ENCODE measurements at places on chromosomes 12 and 14.

- DNase-seq, result no peak
Measured at GRCh38 chr14:104333646-104334423, 195.4 kb downstream of the KIF26A start.

DNA sequence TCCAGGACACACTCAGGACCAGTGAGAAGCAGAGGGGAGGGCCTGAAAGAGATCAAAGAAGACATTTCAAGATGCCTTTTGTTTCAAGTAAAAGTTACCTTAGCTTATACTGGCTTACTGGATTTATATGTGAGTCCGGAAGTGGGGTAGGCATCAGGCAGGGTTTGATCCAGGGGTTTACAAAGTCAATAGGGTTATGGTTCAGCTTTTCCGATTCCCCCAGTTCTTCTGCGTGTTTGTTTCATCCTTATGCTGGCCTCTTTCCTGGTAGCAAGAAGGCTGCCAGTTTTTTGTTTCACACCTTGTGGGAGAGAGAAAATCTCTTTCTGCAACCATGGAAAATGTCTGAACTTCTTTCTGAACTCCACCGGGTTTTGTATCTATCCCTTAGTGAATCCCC lies 126.3 kb downstream of the ESRRB start:
- DNase-seq, result no peak

GRCh38 chr12:32901553-32901952 lies 5.0 kb upstream of the PKP2 start:
- no peak for DNase-seq

GRCh38 chr14:77076113-77076631 lies 21.9 kb upstream of the CIPC start:
- DNase-seq, result peak; percentile 85

GRCh38 chr12:11158885-11159444 lies 12.0 kb upstream of the SMIM10L1 start:
- DNase-seq, result no peak

DNA sequence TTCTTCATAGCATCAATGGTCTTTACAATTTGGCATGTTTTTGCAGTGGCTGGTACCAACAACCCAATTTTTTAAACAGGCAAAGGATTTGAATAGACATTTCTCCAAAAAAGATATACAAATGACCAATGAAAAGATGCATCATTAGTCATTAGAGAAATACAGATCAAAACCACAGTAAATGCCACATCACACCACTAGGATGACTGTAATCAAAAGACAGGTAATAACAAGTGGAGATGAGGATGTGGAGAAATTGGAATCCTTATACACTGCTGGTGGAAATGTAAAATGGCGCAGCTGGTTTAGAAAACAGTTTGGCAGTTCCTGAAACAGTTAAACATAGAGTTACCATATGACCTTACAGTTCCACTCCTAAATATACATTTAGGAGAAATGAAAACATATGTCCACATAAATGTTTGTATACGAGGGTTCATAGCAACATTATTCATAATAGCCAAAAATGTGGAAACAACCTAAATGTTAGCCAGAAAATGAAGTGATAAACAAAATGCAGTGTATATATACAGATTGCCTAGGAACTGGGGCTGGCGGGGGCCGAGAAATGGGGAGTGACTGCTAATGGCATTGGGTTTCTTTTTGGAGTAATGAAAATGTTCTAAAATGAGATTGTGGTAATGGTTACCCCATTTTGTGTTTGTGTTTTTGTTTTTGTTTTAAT lies 55.2 kb downstream of the TGFB3 start:
- no peak for DNase-seq

GRCh38 chr14:45246691-45247090 lies 6.3 kb downstream of the MIS18BP1 start:
- no peak for DNase-seq

DNA sequence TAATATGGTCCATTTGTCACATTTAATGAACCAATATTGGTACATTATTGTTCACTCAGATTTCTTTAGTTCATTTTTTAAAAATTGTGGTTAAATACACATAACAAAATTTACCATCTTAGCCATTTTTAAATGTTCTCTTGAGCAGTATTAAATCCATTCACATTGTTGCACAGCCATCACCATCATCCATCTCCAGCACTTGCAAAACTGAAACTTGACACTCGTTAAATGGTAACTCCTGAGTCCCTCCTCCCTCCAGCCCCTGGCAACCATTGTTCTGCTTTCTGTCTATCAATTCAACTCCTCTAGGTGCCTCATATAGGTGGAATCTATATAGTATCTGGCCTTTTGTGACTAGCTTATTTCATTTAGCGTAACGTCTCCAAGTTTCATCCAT lies 86.4 kb downstream of the ACACB start:
- DNase-seq, result no peak

GRCh38 chr14:104119119-104119487 lies 19.3 kb upstream of the KIF26A start:
- DNase-seq, result no peak

GRCh38 chr12:61546296-61546695 lies 713.9 kb upstream of the USP15 start:
- DNase-seq, result no peak

DNA sequence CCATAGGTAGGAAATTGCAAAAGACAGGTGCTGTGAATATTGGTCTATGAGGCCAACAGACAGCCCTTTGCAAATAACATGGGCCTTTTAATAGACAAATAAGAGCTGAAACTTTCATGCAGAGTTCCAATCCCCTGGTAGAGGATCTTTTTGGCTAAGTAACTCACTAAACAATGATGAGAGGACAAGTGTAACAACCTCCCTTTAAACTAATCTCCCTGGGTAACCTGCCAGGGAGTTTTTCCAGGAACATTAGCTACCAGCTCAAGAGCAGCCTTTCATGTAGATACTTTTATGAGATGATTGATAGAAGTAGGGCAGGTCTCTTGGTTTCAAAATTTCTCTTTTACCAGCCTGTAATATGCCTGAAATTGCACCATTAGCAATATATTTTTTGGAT lies 13.8 kb upstream of the CACNA1C start:
- no peak for DNase-seq

DNA sequence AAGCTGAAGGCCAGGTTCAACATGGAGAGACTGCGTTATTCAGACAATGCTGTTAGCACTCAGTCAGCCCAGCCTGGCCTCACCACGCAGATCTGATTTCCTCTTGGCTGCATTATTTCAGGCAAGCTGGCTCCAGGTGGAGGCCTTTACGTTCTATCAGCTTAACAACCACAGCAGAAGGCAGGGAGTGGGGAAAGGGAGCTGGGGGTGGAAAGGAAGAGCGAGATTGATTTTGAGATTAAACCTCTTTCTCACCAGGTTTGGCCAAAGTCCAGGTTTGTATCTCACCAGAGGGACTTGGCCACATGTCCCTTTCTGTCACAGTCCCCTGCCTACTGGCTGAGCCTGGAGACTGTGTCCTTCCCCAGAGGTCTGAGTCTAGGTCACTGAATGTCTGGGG lies 543.7 kb upstream of the TMEM132C start:
- no peak for DNase-seq

DNA sequence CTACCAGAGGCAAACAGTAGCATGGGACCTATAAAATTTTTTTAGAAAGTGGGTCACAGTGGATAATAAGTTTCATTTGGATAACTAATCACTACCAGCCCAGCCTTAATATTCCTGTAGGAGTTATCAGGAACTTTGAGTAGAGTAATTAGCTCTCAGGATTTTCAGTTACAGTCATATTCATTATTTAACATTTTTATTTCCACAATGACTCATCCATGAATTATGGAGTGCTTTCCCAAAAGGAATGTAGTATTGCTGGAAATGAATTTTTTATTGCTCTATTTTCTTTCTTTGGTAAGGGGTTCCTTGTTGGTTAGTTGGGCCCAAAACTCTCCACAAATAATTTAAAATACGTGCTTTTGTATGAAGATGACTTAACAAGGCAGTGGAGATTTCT lies 53.7 kb downstream of the ERC1 start:
- no peak for DNase-seq

- DNase-seq, result no peak
Measured at GRCh38 chr12:46369095-46369473, 3.5 kb downstream of the SLC38A2 start.

- no peak for DNase-seq
Measured at GRCh38 chr12:1810201-1810930, 10.0 kb upstream of the LRTM2 start.

DNA sequence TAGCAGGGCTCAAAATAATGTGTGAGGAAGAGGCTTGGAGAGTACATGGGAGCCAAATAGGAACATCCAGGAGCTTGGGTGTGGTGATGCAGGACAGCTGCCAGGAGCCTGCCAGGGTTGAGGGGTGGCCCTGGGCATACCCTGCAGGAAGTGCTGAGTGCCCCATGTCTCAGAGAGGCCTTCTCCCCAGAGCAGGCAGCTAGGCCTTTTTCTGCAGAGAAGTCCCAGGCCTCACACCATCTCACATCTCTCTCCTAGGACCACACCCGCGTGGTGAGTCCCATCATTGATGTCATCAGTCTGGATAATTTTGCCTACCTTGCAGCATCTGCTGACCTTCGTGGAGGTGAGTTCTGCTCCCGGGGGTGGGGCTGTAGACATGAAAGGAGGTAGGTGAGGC lies 66.9 kb downstream of the ERH start:
- no peak for DNase-seq

DNA sequence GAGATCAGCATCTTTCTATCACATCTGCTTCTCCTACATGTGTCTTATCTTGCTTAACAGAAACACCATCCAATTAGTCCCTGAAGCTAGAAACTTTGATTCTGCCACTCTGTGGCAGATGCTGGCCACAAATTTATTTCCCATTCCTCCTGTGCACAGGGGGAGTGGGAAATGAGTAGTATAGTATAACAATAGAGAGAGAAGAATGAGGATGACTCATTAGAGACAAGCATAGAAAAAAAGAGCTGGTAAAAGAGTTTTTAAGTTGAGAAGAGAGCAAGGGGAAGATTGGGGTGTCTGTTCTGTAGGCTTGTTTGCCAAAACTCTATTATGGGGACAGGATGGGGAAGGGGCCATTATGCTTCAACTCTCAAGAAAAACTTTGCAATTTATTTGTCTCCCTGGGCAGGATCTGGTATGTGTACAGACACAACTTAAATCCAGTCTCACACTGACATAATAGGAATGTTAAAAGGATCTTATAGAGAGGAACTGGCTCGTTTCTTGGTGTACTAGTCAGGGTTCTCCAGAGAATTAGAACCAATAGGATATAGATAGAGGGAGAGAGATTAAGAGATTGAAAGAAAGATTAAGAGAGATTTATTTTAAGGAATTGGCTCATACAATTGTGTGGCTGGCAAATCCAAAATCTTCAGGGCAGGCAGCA lies 142.6 kb upstream of the CPSF6 start:
- DNase-seq, result no peak

DNA sequence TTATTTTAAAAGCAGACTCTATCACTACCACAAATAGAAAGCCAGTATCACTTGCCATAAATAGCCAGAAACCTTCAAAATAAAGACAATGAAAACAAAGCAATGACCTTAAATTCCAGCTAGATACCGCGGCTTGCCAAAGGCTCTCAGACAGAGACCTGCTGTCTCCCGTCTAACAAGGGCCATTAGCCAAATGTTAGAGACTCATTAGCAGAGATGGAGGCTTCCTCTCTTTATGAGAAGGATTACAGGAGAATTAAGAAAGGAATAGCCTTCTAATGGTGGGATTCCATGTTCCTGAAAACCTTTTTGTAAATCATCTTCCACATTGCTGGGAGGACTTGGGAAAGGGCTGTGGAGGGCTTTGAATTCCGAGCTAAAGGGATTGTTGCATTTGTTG lies 206.7 kb downstream of the AACS start:
- no peak for DNase-seq

DNA sequence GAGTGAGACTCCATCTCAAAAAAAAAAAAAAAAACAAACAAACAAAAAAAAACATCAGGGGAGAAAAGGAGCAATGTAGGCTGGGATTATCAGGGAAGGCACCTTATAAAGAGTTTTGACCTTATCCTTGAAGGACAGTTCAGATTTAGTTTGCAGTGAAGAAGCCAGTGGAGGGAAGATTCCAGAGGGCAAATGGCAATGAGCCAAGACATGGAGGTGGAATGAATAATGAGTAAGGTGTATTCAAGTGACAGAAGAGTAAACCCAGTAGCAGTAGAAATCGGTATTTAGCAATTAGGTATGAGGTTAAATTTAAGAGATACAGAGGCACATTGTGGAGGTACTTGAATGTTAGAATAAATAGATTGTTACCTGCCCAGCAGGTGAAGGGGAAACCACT lies 2.2 kb upstream of the DUSP16 start:
- no peak for DNase-seq

- no peak for DNase-seq
Measured at GRCh38 chr12:78802593-78802992, 62.0 kb upstream of the SYT1 start.

DNA sequence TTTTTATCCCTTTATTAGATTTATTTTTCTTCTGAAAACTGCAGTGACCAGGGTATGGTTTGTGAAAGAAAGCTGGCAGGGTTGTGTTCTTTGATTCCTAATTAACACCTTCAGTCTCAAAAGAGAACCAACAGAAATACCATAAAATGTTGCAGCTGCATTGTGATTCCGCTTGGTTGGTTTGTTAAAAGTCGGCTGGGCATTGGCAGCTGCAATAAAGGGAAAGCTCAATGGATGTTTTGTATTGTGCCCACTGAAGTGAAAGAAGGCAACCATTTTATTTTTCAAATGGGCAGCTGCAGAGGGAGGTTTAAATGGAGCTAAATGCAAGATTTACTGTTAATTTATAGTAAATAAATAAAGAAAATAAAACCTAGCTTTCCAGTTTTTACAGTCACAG lies 16.7 kb downstream of the LGR5 start:
- DNase-seq, result no peak

GRCh38 chr14:69850086-69850735 lies 29.0 kb upstream of the SMOC1 start:
- no peak for DNase-seq

- DNase-seq, result no peak
Measured at GRCh38 chr14:67710209-67710608, 8.5 kb downstream of the RDH12 start.

GRCh38 chr12:64456119-64456518 lies 4.2 kb downstream of the TBK1 start:
- DNase-seq, result no peak

DNA sequence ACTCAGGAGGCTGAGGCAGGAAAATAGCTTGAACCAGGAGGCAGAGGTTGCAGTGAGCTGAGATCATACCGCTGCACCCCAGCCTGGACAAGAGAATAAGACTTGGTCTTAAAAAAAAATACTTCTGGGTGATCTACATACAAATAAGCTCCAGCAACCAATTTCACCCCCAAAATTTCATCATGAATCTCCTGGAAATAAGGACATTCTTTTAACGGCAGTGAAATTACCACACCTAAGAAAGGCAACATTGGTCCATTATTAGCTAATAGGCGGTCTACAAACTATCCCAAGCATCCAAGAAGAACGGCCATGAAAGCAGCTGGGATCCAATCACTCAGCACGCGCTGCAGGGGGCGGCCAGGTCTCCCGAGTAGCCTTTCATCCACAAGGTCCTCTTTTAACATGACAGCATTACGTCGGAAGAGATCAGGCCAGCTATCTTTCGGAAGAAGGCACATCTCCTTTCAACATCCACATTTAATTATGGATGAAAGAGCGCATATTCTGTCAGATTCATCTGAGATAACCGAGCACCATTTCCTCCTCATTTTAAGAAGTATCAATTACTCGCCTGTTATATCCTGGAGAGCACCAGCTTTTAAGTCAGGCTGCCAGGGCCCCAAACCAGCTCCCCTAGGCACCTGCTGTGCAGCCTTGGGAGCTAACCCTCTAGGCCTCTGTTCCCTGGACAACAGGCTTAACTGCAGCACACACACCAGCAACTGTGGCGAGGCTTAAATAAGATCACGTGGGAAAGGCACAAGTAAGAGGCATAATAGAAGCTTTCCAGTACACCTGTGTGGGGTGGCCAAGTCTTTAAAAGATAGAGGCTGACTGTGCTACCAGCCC lies 4.2 kb downstream of the SLC15A4 start:
- no peak for DNase-seq

GRCh38 chr12:51118706-51119105 lies 35.3 kb upstream of the CSRNP2 start:
- DNase-seq, result no peak
